ENCODE measurements at places on chromosomes 2 and 18.
A peak's percentile ranks its signal among the peaks of the same experiment; 100 is the strongest.

- peak; percentile 21 for DNase-seq
Observed at GRCh38 chr2:224284134-224284946, 117.6 kb downstream of the FAM124B start.

DNA sequence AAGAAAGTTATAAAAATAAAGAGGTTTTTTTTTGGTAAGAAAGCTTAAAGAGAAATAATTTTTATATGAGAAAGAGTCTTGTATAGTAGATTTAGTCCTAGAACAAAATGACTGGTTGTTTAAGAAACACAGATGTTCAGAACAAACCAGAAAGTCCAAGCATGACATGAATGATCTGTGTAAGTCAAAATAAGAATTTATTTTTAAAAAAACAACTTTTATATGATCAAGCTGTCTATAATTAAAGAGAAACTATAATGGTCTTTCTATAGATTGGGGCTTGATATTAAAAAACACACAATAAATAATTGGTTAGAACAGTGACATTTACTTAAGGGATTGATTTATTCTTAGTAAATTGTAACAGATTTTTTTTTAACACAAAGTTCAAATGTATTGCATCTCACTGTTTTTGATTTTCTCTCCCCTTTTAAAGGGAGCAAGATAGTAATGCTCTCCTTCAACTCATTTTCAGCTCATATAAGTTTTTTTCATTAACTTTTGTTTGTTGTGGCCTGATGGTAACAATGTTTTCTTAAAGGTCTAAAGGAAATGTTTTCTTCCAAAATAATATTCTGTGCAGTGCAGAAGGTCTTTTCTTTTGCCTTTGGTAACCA lies 1256.8 kb downstream of the LRP1B start:
- no peak for DNase-seq

GRCh38 chr2:219495531-219496122 lies 3.1 kb upstream of the GMPPA start:
- peak; percentile 50 for DNase-seq

GRCh38 chr2:223837287-223838061 lies at the start of gene AP1S3:
Gene AP1S3, minus strand, starts transcription at chr2:223837582. Its CDS starts 132 bp downstream, at chr2:223837450.
- DNase-seq = peak; percentile 89

DNA sequence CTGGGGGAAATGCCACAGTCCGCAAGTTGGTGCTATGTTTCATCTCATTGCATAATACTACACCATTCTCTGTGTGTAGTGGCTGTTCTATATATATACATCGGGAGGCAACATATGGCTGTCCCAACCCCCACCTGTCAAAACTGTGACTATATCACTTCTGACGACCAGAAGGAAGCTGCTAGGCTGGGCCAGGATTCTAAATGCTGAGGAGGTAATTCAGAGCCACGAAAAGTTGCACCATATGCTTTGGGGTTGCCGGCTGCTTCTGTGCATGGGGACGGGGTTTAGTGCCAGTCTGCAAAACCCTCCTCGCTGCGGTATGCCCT lies 117.3 kb downstream of the MSH2 start:
- DNase-seq = peak; percentile 76

DNA sequence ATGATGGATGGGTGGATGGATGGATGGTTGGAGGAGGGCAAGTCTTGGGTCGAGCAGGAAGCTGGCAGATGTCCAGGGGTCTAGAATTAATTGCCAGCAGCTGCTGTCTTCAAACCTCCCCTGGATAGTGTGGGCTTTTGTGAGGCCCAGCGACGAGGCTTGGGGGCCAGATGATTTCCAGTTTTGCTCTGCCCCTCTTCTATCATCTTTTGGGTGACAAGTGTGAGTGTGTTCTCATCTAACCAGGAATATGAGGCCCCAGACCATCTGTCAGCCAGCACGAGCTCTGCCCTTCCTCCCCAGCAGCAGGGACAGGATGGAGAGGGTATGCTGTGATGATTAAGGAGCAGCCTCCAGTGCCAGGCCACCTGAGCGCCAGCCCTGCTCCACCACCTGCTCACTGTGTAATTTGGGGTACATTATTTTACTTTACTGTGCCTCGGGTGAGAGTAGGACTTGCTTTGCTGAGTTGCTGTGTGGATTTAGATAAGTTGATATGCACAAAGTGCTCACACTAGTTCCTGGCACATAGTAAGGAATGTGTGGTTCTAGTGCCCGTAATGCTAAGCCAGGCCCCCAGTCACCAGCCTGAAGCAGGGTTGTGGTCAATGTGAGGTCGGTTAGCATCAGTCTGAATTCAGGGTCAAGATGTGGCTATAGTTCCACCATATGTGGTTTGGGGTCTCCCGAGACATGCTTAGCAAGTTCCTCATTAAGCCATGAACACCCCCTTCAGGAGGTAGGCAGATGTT lies 251.1 kb downstream of the CYP26B1 start:
- no peak for DNase-seq

GRCh38 chr2:191410646-191411436 lies 165.6 kb downstream of the MYO1B start:
- no peak for DNase-seq

DNA sequence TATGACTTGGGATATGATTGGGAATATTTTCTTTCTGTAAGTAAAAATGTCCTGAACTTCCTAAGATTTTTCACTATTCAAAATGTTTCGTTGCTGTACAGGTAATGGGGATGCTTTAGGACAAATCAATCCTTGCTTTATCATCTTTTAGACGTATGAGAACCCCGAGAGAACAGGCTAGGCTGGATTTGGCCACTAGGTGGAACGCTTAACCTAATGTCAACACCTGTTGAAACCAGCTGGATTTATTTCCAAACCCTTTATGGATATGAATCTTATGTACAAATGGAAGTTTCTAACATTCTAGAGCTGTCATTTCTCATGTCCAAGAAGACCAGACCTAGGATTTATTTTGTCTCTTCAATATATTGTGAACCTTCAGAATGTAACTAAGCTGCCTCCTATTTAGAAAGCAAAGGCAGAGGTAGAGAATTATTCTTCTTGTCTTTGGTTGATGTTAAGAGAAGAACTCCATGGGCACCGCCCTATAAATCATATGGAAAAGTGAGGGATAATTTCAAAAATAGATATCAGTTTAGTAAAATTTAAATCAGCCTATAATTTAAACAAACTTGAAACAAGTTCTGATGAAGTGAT lies 96.7 kb downstream of the PMAIP1 start:
- DNase-seq = peak; percentile 71

GRCh38 chr18:5476961-5477800 lies 66.6 kb downstream of the EPB41L3 start:
- no peak for DNase-seq

- no peak for DNase-seq
Observed at GRCh38 chr2:167353605-167354280, 465.5 kb downstream of the XIRP2 start.

DNA sequence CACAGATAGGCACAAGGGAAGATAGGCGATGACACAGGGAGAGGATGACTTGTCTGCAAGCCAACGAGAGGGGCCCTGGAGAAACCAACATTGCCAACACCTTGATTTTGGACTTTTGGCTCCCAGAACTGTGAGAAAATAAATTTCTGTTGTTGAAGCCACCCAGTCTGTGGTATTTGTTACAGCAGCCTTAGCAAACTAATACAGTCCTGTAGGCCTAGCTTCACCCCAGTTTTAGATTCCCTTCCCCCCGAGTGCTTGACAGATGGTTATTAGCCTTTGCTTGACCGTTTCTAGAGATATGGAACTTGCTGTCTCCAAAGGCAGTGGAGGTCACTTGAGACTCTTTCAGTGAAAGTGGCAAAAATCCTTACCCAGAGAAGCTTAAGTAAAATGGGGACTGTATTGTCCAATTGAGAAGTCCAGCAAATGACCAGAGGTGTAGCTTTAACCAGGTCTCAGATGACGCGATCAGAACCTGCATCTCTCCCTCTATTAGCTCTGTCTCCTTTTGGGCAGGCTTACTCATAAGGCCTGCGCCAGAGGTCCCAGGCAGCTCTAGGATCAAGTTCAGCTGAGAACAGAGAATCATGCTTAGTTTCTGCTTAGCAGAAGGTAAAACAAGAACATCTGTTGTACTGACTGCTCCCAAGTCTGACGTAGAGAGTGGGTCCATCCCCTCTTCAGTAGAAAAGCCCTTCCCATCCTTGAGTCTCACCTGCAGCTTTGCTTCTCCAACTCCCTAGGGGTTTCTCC lies 50.4 kb downstream of the MFSD6 start:
- DNase-seq = no peak

- no peak for DNase-seq
Observed at GRCh38 chr2:207103132-207103531, 62.6 kb downstream of the KLF7 start.

- DNase-seq = no peak
Observed at GRCh38 chr2:129203331-129203730, 776.1 kb upstream of the RAB6C start.

DNA sequence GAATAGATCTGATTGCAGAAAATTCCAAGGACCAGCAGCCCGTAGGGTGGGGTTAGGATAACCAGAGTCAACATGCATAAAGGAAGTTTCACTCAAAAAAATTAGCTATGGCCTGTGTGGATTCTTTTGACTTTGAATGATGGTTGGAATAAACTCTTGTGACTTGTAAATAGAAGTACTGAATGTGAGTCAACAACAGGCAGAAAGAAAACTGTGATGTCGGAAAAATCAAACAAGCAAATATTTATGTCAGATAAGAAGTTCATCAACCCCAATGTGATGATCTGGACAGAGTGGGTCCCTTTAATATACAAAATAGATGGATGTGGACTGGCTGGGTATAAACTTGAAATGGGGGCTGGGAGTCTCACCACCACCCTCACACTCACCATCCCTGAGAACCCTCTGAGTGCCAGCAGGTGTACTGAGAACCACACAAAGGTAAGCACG lies 68.4 kb downstream of the TIMM21 start:
- no peak for DNase-seq

- DNase-seq = peak; percentile 94
Observed at GRCh38 chr2:98912221-98912851, 23.7 kb downstream of the CRACDL start.

- peak; percentile 83 for DNase-seq
Observed at GRCh38 chr18:44325903-44326635, 354.6 kb upstream of the SETBP1 start.

DNA sequence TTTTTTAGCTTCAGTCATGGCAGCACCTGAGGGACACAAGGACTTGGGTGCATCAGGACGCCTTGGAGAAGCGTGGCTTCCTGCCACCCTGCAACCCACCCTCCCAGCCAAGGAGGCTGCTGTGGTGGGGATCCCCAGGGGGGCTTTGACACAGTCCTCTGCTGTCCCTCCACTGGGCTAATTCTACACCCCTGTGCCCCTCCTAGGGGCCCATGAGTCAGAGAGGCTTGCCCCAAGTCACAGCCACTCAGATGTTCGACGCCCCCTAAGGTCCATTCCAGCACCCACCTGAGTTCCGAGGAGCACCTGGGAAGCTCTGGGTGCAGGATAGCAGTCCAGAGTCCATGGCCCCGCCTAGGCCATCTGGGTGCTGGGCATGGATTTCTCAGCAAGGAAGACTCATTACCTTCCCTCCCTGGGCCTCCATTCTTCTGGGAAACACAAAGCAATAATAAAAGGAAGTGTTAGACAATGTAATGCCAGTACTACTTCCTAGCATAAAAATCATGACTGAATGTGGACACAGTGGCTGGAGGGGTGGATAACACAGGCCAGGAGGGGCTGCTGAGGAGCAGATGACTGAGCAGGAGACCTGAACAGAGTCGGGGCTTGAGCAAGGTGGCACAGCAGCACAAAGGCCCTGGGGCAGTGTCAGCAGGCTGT lies 3.7 kb downstream of the ALPG start:
- DNase-seq = no peak

GRCh38 chr2:235312571-235312970 lies 181.3 kb upstream of the AGAP1 start:
- no peak for DNase-seq

DNA sequence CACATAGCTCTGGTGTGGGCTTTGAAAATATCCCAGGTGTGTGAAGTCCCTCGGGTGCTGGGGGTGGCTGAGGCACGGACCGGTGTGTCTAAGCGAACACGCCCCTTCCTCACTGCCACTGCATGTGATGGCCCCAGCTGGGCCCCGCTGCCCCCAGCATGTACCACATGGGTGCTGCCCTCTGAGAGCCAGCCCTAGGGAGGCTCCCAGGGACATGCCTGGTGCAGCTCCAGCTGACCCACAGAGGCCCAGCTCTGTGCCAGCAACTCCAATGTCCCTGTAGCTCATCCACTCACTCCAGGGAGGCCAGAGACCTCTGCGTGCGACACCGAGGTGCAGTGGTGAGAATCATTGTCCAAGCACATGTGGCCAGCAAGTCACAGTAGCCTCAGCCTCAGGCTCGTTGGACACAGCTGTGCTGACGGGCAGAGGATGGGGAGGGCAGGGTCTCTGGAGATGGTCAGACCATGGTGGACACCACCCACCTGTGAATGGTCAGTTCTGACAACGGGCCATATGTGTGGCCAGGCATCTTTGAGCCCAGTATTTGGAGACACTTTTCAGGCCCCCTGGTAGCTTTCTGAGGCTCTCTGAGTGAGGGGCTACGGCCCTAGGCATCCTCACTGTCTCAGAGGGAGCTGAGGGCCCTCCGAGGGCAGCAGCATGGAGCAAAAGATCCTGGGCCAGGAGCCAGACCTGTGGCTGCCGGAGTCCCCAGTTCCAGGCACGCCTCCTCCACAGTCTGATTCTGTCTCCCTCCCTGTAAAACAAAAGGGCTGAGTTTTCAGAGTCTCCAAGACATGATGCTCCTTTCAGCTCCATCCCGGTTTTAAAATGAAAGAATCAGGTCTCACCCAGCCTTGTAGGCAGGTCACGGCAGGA lies 220.7 kb downstream of the NDUFA10 start:
- no peak for DNase-seq

GRCh38 chr2:8352296-8352695 lies 329.6 kb upstream of the ID2 start:
- no peak for DNase-seq

- no peak for DNase-seq
Observed at GRCh38 chr2:79446313-79446712, 66.5 kb upstream of the CTNNA2 start.

GRCh38 chr2:234258562-234259141 lies 208.2 kb downstream of the SPP2 start:
- DNase-seq = no peak

- DNase-seq = no peak
Observed at GRCh38 chr2:23495661-23496114, 110.7 kb downstream of the KLHL29 start.

DNA sequence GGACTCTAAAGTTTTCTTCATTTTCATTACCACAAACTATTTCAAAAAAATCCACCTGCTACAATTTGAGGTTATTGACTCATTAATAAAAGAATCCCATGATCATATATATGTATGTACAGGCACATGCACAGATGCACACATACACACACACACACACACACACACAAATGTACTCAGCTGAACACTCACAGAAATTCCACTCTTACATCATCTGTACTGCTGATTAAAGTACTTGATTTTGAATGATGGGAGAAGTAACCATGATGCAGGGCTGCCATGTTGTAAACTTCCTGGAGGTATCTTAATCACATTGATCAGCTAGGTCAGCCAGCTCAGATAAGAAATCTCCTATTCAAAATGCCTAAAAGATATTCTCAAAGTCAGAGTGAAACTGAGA lies 1313.2 kb upstream of the NRXN1 start:
- DNase-seq = no peak

DNA sequence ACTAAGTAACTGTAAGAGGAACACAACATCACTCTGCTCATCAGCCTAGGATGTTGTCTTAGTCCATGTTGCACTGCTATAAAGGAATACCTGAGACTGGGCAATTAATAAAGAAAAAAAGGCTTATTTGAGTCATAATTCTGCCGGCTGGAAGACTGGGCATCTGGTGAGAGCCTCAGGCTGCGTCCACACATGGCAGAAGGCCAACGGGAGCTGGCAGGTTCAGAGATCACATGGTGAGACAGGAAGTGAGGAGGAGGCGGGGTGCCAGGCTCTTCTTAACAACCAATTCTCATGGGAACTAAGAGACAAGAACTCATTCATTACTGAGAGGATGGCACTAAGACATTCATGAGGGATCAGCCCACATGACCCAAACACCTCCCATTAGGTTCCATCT lies 46.8 kb downstream of the EPG5 start:
- DNase-seq = no peak
